ENCODE measurements at places on chromosomes 11 and 22. TPM values are rescaled to one million over a fixed set of nuclear protein-coding genes. Genes with fewer than 3 reads are reported as not detected.

GRCh38 chr11:58316142-58316541 is 42.7 kb downstream of the OR5B17 start:
- no peak for DNase-seq

- DNase-seq: peak; percentile 68
Measured at GRCh38 chr11:118911880-118912741, 13.6 kb downstream of the BCL9L start.

GRCh38 chr11:9747828-9748227 is 84.0 kb downstream of the SWAP70 start:
- no peak for DNase-seq

GRCh38 chr11:45947885-45948284 is 25.4 kb downstream of the LARGE2 start:
- no peak for DNase-seq

DNA sequence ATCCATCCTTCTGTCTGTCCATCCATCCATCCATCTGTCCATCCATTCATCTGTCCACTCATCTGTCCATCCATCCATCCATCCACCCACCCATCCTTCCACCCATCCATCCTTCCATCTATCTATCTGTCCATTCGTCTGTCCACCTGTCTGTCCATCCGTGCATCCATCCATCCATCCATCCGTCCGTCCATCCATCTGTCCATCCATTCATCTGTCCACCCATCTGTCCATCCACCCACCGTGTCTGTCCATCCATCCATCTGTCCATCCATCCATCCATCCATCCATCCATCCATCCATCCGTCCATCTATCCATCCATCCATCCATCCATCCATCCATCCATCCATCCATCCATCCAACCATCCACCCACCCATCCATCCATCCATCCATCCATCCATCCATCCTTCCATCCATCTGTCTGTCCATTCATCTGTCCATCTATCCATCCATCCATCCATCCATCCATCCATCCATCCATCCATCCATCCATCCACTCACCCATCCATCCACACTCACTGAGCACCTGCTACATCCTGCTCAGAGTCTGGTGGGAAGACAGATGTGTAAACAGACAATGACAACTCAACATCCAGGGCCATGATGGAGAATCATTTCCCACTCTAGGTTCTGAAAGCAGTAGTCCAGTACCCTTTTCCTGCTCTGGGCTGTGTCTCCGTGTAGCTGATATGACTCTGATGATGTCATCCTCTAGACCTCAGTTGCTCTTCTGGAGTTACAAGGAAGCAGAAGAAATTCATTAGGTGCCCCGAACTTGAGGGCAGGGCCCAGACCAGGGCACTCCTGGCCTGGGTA is 30.8 kb upstream of the MYEOV start:
- DNase-seq: no peak

DNA sequence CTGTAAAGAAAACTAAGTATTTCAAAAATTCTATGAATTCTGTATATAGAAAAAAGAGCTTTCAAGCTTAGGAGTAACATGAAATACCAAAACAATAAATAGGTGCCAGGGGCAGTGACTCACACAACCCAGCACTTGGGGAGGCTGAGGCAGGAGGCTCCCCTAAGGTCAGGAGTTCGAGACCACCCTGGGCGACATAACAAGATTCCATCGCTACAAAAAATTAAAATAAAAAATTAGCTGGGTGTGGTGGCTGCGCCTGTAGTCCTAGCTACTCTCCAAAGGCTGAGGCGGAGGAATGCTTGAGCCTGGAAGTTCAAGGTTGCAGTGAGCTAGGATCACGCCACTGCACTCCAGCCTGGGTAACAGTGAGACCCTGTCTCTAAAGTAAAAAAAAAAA is 21.5 kb downstream of the ZNF280B start:
- DNase-seq: no peak

DNA sequence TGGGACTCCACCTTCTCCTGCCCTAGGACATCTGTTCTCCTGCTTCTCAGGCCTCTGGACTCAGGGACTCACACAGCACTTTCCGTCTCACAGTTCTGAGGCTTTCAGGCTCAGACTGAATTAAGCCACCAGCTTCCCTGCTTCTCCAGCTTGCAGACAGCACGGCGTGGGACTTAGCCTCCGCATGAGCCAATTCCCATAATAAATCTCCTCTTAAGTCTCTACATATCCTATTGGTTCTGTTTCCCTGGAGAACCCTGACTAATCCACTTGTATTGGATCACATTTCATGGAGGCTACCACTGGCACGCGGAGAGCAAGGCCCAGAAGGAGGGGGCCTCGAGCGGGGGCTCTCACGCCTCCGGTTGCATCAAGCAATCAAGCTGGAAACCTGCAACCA is 1313.6 kb downstream of the TBC1D22A start:
- DNase-seq: no peak

GRCh38 chr11:110174645-110175310 is 81.6 kb downstream of the ZC3H12C start:
- no peak for DNase-seq

DNA sequence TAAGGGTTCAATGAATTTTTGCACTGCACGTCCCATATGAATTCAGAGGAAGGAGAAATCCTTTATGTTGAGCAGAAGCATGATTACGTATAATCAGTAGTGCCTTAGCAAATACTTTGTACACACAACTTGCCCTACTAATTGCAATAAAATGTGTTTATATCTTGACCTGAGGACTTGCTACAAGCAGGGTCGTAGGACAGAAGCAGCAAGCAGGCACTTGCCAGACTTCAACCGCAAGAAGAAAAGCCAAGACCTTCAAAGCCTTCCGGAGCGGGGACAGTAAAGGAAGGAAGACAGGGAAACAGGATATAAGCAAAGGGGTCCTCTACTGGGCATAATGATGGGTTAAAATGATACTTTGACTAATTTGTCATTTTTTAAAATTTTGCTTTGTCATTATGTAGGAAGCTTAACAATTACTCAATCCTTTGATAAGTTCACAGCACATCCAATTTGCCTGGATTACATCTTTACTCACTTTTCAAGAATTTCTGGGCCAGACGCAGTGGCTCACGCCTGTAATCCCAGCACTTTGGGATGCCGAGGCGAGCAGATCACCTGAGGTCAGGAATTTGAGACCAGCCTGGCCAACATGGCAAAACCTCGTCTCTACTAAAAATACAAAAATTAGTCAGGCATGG is 23.2 kb upstream of the UBASH3B start:
- DNase-seq: no peak

DNA sequence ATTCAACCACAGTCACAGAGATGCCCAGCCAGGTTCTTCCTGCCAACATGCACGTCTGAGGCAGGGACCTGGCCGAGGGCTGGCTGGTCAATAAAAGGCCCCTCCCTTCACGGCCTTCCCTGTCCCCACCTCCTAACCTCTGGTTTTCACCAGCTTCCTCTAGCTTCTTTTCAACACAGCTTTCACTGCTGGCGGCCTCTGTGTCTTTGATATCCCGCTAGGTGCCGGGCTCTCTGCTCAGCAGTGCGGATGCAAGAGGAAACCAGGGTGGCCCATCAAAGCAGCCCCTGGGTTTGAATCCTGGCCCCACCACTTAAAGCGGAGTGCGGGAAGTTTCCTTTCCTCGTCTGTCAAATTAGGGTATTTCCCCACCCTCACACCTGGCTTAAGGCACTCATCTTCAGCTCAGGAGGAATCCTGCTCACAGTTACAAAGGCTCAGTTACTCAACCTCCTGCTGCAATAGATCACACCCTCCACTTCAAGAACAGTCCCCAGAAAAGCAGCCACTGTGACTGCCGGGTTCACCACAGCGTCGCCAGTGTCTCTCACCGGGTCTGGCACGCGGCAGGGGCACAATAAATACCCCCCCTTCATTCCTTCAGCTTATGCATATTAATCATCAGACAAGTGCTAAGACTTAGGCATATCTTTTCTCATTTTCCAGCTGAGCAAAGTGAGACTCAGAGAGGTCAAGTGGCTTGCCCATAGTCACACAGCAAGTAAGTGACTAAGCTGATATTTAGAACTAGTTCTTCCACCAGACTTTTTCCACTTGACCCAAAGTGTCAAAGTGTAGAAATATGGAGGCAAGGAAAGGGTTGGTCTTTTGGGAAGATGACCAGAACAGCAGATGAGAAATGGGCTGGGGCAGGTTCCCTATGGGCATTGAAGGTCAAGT is 45.7 kb downstream of the TXN2 start:
- DNase-seq: peak; percentile 62

GRCh38 chr22:47629273-47629711 is 866.8 kb downstream of the TBC1D22A start:
- no peak for DNase-seq

KCTD14 gene
- not detected for total RNA-seq

ATXN10 gene
- total RNA-seq: 81.0 TPM

ACRV1 gene
- total RNA-seq: not detected

ZNF70 gene
- 4.1 TPM for total RNA-seq
